ENCODE measurements at places on chromosomes 1 and 21.
A peak's percentile ranks its signal among the peaks of the same experiment; 100 is the strongest.

GRCh38 chr1:51313961-51314777 is 16.2 kb downstream of the TTC39A start:
- no peak for DNase-seq

- peak; percentile 78 for DNase-seq
Observed at GRCh38 chr21:45074048-45074817, at the start of gene ADARB1. Gene ADARB1 (plus strand): TSS chr21:45074580. CDS start chr21:45171657, 97,077 bp downstream.

DNA sequence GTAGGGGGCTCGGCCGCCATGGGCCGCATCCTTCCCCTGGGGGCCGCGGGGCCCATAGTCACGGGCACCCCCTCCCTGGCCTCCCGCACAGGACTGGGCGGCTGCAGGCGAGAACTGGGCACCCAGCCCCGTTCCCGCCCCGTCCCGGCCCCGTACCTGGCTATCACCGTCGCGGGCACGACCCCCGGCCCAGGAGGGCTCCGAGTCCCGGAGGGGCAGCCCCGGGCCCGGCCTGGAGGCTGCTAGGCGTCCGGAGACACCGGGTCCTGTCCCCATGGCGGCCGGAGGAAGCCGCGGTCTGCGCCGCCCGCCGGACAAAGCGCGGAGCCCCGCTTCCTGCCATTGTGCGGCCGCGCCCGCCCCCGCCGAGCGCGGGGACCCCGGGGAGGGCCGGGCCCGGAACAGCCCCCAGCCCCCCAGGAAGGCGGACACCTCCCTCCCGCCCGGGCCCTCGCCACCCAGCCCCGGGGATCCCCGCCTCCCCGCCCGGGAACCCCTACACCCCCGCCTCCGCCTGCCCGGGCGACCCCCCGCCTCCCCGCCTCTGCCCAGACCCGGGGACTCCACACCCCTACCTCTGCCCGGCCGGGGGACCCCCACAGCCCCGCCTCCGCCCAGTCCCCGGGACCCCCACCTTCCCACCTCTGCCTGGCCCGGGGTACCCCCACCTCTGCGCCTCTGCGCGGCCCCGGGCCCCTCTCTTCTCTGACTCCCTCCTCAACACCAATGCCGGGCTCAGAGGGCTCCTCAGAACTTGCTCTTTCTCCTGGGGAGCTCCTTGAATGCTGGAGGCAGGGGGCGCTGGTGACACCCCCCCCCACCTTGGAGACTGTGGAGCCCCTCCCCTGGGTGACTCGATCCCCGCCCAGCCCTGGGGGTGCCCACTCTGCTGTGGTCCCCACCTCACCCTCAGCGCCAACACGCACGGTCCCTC is 6.0 kb downstream of the PLEKHG5 start:
- peak; percentile 55 for DNase-seq

- DNase-seq, result no peak
Observed at GRCh38 chr21:18369115-18369514, 34.5 kb downstream of the TMPRSS15 start.

DNA sequence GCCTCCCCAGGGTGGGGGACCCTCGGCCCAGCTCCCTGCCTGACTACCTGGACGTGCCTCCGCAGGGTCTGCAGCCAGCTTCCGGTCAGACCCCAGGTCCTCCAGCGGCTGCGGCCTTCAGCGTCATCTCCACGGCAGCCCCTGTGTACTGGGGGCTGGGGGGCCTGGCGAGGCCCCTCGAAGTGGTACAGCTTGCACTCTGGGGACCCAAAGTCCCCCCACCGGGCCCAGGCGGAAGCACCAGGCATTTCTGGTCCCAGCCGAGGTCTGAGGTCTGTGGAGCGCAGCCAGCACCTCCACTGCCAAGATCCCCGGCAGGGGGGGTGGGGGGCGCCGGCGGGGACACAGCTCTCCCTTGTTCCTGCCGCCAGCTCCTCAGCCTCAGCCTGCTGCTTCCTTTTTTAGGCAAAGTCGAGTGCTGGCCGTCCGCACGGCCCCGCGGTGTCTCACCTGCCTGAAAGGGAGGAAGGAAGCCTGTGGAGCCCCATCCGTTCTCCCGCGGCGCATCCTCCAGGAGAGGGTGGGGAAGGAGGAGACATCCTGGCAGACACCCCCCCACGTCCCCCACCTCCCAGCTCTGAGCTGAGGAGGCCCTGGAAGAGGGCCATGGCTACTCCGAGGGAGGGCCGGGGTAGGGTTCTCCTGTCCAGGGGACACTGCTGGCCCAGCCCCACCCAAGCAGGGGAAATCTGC is 1.2 kb upstream of the VWA1 start:
- peak; percentile 53 for DNase-seq

GRCh38 chr1:111234866-111235265 is 7.4 kb downstream of the CHI3L2 start:
- DNase-seq, result no peak

GRCh38 chr1:162019446-162019845 is 4.2 kb downstream of the OLFML2B start:
- DNase-seq, result no peak

DNA sequence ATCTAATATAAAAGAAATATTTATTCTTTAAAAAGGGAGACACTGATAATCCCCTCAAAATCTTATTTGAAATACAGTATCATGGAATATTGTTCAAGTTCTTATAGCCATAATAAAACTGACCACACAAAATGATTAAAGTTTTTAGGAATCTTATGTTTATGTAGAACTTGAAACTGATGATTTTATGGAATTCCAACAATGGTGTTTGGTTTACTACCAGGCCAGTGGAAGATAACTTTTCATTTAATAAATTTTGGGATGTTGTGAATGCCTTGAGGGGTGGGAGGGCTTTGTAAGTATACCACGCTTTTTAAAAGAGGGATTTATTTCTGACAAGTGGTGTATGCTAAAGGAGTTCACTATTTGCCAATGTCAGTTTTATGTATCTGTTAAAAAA is 87.7 kb downstream of the RAB3GAP2 start:
- no peak for DNase-seq

DNA sequence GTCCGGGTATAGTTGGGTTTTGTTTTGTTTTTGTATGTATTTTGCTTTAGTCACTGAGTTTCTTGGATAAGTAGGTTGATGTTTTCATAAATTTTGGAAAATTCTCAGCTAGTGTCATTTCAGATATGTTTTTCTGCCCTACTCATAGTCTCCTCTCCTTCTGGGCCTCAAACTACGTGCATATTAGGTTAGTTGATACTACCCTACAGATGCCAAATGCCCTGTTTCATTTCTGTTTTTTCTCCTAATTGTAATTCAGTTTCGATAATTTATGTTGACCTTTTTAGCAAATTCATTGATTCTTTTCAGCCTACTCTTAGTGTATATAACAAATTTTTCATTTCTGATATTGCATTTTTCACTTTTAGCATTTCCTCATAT is 268.6 kb upstream of the RGS18 start:
- DNase-seq, result no peak

DNA sequence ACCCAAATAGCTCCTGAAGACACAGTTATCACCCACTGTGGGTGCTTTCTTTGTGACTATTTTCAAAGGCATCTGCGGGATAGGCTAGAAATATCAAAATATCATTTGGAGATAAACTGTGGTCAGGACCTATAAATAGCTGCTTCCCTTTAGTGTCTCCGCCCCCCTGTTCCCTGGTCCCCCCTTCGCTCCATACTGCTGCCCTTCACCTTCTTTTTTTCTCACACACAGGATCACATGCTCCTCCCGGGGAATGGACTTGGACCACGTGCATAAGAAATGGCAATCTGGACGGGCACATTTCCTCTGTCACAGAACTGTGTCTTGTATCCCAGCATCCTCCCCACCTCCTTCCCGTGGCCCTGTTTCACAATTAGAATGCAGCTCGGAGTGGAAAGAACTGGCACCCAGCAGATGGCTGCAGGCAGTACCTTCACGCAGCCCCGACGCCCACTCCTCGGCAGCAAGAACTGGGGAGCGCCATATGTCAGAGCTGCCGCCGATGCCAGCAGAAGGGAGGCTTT is 68.8 kb upstream of the SSX2IP start:
- no peak for DNase-seq

- no peak for DNase-seq
Observed at GRCh38 chr1:161919229-161919628, 104.4 kb downstream of the OLFML2B start.

GRCh38 chr1:39608921-39609320 is 30.5 kb downstream of the HEYL start:
- no peak for DNase-seq

GRCh38 chr1:119544165-119544762 is 37.3 kb downstream of the HSD3B1 start:
- peak; percentile 21 for DNase-seq

DNA sequence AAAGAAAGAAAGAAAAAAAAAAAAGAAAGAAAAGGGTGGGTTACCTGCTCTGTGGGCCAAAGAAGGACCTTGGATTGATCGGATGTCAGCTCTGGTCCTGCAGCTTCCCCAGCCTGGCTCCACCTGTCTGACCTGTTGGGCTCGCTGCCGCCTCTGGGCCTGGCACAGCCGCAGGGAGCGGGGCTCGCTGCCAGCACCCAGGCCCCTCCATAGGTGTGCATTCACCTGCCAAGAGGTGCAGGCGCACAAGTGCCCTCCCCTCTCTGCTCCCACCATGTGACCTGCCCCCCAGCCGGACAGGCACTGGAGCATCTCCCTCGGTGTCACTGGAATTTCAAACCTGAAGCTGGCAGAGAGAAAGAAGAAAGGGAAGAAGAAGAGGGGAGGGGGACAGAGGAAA is 33.1 kb upstream of the GPR157 start:
- no peak for DNase-seq

DNA sequence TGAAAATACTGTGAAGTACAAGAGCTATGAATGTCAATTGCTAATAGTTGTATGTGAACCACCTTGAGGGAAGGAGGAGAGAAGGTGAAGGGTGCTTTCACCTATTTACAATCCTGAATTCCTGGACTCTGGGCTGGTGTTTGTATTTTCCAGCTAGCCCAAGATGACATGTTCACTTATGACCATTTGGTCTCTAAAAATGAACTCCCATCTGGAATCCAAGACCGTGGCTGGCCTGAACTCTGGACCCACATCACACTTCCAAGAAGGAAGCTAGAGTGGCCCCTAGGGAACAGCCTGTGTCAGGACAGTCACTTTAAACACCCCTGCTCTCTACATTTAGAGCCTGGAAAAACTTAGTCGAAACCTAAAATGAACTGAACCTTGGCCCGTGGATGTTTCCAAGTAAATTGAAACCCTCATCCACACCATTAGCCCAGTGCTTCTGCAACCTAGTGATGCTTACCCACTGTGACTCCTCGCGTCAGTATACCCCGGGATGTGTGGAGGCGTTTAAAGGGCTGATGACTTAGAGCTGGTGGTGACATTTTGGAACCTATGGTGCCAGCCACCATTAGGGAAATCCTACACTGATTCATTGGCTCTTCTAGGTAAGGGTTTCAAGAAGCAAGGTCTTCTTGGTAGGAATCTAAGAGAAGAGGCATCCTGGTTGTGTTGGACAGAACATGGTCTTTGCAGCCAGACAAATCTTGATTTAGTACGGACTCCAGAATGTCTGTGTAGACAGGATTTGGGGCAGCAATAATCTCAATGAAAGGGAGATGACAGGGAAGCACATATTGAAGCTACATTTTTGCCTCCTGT is 171.5 kb upstream of the IRF2BP2 start:
- DNase-seq, result no peak

GRCh38 chr1:8733484-8733883 is 84.0 kb downstream of the RERE start:
- no peak for DNase-seq

- DNase-seq, result no peak
Observed at GRCh38 chr1:186122837-186123236, 252.2 kb downstream of the TPR start.

Measured in nephron progenitor cell (in vitro differentiated cells).